Neural crest cell (in vitro differentiated cells): ENCODE measurements at places on chromosomes 5 and 9. TPM values are rescaled to one million over a fixed set of nuclear protein-coding genes. Genes with fewer than 3 reads are reported as not detected.

GRCh38 chr5:7181841-7182240, 214.1 kb upstream of the ADCY2 start:
- DNase-seq, result no peak

GRCh38 chr9:120481846-120482245, 98.1 kb downstream of the CDK5RAP2 start:
- no peak for DNase-seq

DNA sequence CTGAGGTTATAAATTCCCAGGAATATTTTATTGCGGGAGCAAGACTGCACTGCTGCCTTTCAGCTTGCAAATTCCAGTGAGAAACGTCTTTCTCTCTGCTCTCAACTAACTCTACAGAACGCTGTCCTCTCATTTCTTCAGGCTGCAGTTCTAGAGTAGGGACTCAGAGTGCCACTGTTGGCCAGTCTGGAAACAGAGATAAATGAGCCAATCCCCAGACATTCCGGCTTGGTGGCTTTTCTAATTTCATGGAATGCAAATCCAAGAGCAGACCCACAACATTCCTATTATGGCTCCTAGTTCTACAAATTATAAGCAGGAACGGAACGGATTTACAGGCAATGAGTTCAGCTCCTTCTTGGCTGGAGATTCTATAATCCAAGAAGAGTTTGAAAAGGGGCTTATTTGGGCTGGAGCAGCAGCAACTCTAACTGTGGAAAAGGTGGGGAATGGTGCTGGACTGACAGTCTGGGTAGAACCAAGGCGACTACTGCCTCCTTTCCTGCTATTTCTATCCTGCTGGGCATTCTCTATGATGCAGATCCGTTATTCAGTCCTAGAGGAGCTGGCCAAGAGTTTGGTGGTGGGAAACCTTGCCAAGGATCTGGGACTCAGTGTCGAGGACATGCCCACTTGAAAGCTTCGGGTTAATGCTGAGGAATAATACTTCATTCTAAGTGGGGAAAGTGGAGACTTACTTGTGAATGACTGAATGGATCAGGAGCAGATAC, 9.3 kb downstream of the PCDHGA12 start:
- DNase-seq, result no peak

DNA sequence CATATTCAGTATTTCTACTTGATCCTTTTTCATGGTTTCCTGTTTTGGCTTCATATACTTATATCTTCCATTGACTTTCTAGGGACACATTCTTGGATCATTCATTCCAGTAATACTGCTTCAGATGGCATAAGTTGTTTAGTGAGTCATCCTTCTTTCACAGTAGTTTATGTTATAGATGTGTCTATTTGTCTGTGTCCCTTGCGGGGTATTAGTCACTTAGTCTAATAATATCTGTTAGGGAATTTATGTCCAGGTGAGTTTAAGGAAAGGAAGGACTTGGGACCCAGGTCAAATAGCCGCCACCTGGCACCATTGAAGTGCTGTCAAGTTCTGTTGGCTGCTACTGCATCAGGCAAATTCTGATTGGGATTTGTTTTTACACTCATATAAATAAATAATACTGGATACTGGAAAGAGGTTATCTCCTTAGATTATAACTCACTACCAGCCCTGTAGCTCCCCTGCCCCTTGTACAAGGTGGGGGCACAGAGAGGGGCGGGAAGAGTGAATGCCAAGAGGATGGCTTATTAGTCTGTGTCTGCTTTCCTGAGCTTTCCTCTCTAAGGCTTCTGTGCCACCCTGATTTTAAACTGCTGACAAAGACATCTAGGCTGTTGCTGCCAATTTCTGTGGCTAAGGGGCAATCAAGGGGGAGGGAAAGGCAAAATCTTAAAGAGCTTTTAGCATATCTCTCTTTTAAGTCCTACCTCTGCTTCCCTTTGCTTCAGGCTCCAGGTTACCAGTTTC, 64.9 kb downstream of the CDC42SE2 start:
- no peak for DNase-seq

- DNase-seq, result no peak
Observed at GRCh38 chr5:58760222-58760621, 177.3 kb downstream of the RAB3C start.

DNA sequence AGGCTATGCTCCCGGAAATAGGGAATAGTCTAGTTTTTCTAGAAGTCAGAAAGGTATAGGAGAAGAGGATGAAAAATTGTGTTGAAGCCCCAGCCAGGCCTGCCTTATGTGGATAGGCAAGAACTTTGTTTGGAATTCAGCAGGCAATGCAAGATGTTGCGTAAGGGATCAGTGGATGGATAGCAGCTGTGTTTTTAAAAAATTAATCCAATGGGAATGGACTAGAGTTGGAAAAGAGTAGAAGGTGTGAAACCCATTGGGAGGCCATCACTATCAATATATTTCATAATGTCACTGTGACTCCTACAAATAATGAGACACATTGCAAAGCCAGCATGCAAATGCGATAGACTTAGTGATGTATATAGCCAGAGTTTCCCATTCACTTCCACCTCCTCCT, 281.9 kb downstream of the MARCHF11 start:
- no peak for DNase-seq

- DNase-seq, result no peak
Observed at GRCh38 chr5:34648840-34649158, 7.3 kb upstream of the RAI14 start.

DNA sequence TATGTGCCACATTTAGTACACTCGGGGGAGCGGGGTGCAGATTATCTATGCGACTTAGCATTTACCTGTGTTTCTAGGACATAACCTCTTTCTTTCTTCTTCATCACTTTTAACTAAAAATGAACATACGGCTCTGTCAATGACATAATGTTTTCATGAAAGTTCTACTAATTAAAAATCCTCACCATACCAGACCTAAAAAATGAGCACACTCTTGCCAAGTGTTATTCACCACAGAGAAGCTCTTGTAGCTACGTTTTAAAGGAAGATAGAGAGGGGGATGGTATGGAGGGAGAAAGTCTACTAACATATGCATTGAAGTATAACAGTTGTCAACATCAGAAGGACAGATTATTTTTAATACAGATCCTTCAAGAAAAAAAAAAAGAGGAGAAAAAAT, 1.6 kb downstream of the CDH10 start:
- no peak for DNase-seq

- no peak for DNase-seq
Observed at GRCh38 chr9:36401164-36401740, 1.2 kb upstream of the RNF38 start.

- no peak for DNase-seq
Observed at GRCh38 chr9:136868644-136869043, 2.5 kb upstream of the EDF1 start.

- no peak for DNase-seq
Observed at GRCh38 chr5:142537938-142538337, 148.0 kb downstream of the FGF1 start.

DNA sequence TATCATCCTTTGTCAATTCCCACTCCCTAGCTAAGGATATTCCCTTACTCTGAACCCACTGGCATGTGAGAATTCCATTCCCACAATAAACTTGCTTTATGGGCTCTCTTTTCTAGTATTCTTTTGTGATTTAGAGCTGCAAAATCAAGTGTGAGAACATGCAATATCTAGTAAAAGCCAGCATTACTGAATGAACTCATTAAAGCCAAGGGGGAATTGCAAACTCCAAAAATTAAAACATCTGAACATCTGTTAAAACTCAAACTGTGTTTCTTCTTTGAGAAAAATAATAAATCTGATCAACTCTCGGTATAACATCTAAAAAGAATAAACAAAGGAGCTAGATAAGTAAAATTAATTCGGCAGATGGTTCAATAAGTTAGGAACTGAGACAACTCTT, 53.1 kb upstream of the MPDZ start:
- no peak for DNase-seq

- no peak for DNase-seq
Observed at GRCh38 chr5:178323961-178324360, 91.4 kb upstream of the PHYKPL start.

DNA sequence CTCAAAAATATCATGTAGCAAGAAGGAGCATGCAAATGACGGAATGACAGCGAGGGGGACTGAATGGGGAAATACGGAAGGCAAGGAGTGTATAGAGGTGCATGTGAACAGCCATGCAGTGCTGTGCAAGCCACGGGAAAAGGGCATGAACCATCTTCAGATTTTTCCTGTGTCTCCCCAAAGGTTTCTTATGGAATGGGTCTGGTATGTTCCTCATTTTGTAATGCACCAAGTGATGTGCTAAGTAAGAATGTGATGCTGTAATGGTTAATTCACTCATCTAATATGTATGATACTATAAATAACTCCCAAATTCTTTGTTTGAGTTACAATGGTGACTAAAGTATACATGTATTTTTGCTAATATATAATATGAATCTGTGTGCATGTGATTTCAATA, 99.0 kb upstream of the DAB2 start:
- no peak for DNase-seq

DNA sequence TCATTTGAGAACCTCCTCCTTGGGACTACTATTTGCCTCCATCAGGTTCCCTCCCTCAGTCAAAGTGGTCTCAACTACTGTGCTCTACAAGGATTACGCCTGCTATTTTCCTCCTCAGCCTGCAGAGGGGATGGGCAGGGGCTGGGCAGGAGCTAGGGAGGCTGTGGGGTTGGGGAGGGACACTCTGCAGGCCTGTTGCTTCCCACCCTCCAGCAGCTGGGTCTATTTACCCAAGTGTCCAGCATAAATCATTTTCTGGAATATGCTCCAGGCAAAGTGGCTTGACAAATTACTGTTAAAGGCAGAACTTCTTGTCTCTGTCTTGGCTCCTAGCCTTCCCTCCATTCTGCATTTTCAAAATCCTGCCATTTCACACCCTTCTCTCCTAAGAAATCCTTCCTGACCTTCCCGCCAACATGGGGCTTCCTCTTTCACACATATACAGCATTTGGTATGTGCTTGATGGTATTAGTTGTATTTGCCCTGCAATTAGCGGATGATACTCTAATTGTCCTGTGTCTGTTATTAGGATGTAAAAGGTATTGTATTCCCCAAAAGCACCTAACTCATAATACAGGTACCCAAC, 106.7 kb downstream of the EFNA5 start:
- no peak for DNase-seq

DNA sequence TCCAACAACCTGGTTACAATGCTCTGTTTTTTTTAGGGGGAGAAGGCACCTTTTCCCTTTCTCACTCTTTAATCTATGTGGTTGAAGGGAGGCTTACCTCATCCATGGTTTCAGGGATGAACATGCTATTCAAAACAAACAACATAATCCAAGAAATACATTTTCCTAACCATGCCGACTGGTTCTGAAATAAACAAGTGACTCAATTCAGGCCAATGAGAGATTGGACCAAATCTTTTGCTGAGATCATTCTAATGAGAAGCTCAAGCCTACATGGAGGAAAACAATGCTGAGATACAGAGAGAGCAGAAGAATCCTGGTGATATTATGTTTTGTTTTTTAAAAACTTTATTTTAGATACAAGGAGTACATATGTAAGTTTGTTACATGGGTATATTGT, 46.8 kb upstream of the ELL2 start:
- no peak for DNase-seq

DNA sequence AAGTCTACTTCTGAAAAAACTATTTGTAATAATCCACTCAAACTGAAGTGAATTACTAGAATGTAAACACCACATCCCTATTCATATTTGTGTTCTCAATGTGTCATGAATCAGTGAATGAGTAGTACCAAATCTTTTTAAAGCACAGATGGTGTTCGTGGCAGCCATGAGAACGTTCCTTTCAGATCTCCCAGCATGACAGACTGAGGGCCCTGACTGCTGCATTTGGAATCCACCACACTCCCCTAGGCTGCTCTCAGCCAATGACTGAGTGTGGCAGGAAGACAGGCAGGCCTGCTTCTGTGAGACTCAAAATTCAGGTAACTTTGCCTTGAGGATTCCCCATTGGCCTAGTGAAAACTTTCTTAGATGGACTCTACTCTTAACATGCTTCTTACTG, 10.9 kb upstream of the JMY start:
- no peak for DNase-seq

DNA sequence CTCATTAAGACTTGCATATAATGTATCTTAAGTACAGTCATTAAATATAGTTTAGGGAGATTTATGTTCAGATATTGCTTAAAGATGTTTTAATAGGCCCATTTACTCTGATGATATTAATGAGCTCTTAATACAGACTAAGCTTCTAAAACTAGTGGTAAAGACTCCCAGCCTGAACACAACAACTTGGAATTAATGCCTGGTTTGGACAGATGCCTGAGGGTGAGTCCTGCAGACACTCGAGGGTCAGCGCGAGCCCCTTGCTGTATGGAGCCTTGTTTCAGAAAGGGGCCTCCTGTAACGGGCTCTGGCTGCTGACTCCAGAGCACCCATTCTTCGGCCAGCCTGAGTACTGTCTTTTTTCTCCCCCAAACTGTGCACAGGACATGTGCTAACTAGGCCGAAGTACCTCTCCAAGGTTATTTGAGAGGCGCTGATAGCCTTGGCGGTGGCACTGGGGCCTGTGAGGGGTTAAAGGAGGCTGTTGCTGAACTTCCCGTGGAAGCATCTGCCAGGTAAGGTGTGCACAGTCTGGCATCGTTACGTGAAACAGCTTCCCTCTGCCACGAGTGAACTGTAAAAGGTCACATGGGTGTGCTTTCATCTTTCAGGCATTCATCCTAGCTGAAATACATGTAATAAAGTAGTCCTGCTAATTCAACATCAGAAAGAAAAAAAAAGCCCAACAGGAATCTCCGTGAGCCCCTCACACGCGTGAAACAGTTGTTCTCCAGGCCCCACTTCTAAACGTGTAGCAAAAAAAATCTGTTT, 113.4 kb downstream of the MVB12B start:
- no peak for DNase-seq

DNA sequence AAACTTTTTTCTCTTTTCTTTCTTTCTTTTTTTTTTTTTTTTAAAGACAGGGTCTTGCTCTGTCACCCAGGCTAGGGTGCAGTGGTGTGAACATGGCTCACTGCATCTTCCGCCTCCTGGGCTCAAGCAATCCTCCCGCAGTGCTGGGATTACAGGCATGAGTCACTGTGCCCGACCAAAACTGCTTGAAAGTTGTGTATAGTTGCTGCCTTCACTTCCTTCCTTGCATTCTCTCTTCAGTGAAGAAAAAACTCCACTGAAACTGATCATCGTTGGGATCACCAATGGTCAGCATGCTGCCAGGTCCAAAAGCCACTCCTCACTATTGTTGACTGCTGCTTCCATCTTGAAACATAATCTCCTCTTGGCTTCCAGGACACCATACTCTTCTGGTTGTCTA, 66.6 kb upstream of the CTNNA1 start:
- DNase-seq, result no peak

GRCh38 chr9:114489928-114490327, 15.3 kb downstream of the WHRN start:
- DNase-seq, result no peak

Gene TMEM161B
- 16.7 and 16.9 TPM in 2 replicates for total RNA-seq

Gene OR1J2
- total RNA-seq, result not detected in 2 replicates

Gene PCSK1
- 0.47 and 0.52 TPM in 2 replicates for total RNA-seq

Gene SEMA6A
- 30.0 and 34.0 TPM in 2 replicates for total RNA-seq

Gene ELAVL2
- total RNA-seq, result 26.0 and 31.3 TPM in 2 replicates

Gene LHX2
- total RNA-seq, result 0.19 TPM in 1 of 2 replicates, not detected in the other

Gene INSYN2B
- 0.27 and 0.35 TPM in 2 replicates for total RNA-seq

Gene DMRT3
- total RNA-seq, result not detected in 2 replicates

Gene RGS3
- 36.7 and 41.0 TPM in 2 replicates for total RNA-seq

Gene STK10
- total RNA-seq, result 32.3 and 43.5 TPM in 2 replicates

Gene ZDHHC11
- total RNA-seq, result 14.5 and 17.2 TPM in 2 replicates

Gene CAVIN4
- total RNA-seq, result 7.0 and 7.2 TPM in 2 replicates

Gene SH3PXD2B
- total RNA-seq, result 86.1 and 89.1 TPM in 2 replicates

Gene GABRA1
- not detected in 2 replicates for total RNA-seq
